Cerebellar nuclear complex (tissue), 1 donor: ENCODE measurements at places on chromosomes 16 and 17.

GRCh38 chr17:78761789-78762406 lies 20.2 kb downstream of the CYTH1 start:
- DNase-seq, result no peak

GRCh38 chr17:73201215-73202069 lies 8.6 kb downstream of the COG1 start:
- no peak for DNase-seq

GRCh38 chr16:81526935-81527334 lies 82.3 kb downstream of the CMIP start:
- no peak for DNase-seq

DNA sequence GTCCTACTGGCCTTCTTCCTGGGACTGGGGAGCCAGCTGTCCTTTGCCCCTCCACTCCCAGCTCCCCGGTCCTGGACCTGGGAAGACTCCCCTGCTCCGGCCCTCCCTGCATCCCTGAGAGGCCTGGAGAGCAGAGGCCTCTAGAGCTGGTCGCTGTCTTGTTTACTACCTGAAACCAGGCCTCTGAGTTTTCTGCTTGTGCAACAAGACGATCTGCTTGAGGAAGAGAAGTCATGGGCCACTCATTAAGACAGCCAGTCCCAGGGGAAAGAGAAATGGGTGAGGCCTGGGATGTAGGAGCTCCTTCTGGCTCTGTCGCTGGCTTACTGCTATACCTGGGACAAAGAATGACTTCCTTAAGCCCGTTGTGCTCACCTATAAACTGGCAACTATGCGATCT lies 29.8 kb upstream of the GPRC5C start:
- DNase-seq, result no peak

GRCh38 chr17:17466511-17466910 lies 10.3 kb upstream of the MED9 start:
- no peak for DNase-seq

DNA sequence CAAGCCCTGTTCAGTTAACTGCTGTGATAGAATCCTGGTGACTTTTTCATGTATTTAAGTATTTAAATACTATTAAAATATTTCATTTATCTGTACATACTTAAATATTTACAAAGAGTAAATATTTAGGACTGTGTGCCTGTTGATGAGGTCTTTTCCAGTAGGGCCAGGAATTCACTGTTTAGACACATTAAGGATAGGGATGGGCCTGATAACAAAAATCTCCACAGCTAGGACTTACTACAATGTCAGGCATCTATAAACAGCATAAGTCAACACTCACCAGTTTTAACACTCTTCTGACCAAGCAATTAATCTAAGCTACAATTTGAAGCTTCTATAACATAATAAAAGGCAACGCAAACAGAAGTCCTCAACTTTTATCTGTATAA lies 47.6 kb downstream of the MARVELD3 start:
- no peak for DNase-seq

DNA sequence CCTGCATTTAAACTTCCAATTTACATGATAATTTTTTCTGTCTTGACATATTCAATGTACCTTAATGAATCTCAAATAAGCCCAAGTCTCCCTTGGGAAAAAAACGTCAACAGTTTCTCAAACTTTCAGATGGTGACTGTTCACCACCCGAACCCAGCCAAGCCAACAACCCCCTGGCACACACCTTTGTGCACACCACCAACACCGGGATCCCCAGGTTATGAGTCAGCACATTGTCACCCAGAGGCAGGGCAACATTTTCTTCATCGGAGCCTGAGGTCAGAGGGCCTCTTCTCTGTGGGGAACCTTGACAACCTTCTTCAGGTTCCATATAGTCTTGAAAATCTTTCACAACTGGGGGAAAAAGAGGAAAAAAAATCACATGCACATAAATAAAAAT lies 15.5 kb downstream of the DYNC1LI2 start:
- no peak for DNase-seq

GRCh38 chr17:45221081-45222013 lies at the start of gene FMNL1:
Gene FMNL1, plus strand, starts transcription at chr17:45221885. Its CDS starts 240 bp downstream, at chr17:45222125.
- DNase-seq, result no peak

DNA sequence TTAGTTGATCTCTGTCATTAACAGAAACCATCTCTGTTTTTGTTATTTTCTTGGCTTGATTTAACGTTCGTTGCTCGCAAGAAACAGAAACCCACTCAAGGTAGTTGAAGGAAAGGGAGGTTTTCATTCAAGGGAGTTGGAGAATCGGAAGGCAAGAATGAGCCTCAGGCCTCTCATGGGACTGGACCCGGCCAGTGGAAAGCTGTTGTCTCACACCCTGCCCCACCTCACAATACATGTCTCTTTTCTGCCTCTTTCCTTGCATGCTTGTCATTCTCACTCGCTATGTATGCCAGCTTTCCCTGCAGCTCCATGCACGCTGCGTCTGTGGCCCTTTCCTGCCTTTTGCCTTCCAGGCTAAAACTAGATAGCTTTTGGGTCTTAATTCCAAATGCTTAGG lies 18.3 kb downstream of the DCAF7 start:
- DNase-seq, result no peak

DNA sequence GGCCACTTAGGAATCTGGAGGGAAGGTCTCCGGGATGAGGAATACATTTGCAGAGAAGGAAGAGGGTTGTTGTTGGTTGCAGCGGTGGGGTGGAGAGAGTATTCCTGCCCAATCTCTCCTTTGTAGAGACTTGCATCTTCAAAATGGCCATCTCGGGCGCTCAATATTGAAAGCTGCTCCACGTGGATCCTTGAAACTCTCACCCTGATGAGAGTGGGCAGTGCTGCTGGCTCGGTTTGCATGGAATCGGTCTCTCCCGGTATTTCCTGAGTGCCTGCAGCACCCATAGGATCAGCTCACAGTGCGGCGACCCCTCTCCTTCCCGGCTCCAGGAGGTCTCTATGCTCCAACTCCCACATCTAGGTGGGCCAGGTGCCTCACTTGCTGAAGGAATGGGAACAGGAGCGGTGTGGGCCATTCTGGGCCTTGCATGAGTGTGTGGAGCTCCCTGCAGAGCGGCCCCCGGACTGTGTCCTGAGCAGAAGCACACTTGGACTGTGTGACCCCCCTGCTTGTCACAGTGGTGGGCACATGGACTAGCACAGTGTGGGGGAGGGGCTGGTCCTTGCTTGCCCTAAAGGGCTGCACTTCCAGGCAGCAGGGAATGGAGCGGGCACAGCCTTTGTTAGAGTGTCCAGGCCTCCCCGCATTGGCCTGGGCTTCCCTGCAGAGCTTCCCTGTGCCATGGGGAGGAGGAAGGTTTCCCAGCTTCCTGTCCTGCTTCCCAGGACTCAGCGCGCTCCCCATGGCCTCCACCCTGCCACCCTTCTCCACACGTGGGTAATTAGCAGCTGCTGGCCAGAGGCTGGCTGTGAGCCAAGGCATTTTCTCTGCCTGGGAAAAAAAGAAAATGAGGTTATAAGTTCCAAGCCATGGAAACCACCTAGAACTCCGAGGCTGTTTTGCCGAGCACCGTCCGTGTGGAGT lies 139.3 kb downstream of the IRF8 start:
- no peak for DNase-seq

GRCh38 chr16:1027501-1027815 lies 45.1 kb upstream of the SSTR5 start:
- DNase-seq, result no peak

GRCh38 chr17:9241371-9241712 lies 220.0 kb downstream of the NTN1 start:
- no peak for DNase-seq

- DNase-seq, result no peak
Measured at GRCh38 chr17:43697937-43698336, 36.2 kb upstream of the MEOX1 start.

DNA sequence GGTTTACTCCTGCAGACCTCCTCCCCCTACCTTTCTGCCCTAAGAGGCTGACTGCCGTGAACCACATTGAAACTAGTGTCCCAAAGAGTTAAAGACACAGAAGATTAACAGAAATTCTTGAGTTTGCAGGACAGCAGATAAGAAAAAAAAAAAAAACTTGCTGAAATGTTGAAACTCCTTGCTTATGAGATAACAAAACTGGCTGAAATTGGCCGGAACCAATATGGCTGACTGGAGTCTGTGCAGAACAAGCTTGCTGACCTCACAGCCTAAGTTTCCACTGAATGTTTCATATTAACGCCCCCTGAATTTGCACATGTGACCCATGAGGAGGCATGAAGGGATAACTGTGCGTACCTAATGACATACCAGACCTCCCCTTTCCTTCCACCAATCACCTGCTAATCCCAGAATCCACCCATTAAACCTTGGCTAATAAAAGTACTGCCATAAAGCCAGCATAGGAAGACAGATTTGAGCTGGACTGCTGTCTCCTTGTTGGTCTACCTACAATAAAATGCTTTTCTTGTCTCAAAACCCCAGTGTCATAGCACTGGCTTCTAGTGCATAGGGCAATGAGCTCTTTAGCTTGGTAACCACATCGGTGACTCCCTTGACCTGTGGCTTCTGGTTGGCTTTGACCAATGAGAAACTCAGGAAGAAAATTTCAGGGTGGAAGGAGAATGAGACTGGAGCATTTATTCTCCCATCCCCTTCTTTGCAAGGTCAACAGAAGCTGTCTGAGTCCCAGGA lies 80.1 kb downstream of the PMP22 start:
- DNase-seq, result no peak

- no peak for DNase-seq
Measured at GRCh38 chr16:27620541-27620940, 70.6 kb downstream of the KATNIP start.

DNA sequence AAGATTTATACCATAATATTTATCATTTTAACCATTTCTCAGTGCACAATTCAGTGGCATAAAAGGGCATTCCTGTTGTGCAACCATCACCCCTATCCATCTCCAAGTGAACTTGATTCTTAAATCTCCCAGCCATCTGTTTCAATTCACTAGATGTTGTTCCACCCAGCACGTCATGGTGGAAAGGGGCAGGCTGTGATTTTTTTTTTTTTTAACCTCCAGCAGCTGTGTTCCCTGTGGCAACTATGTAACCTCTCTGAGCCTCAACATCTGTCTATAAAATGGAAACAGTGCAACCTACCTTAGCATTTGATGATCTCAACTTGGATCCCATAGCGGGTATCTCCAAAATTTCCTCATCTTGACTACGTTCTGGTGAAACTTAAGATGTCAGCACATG lies 604.5 kb downstream of the WWOX start:
- DNase-seq, result no peak

DNA sequence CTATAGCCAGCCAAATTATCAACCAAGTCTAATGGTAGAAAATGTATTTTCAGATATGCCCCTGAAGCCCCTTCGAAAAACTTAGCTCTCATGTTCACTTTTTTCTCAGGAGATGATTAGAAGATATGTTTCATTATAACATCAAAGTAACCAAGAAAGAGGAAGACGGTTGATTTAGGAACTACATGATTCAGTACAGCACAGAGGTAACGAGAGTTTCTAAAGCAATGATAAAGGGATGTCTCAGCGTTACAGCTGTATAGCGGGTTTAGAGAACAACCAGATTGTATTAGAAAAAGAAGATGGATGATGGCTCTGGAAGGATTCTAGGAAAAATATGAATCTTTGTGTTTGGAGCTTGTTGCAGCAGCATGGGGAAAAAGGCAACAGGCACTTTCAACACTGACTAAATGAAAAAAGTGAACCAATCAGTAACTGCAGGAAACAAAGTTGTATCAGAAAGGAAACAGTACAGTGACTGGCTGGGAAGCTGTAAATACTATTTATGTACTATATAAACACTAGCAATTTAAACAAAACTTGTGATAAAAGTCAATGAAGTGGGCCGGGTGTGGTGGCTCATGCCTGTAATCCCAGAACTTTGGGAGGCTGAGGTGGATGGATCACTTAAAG lies 21.5 kb downstream of the MBTD1 start:
- no peak for DNase-seq

DNA sequence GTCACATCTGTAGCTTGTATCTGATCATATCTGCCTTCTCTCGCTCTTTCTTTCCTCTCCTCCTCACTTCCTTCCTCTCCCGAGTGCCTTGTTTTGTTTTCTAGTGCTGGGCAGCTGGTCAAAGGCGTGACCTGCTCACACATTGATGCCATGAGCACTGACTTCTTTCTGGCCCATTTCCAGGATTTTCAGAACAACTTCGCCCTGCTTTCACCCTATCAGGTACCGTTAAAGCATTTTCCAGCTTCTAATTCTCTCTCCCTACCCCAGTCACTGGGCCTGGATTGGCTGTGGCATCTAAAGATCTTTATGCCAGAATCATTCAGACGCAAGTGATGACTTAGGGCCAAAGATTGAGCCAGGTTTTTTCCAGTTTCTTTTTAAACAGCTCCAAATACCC lies 55.5 kb downstream of the OTOA start:
- DNase-seq, result no peak

DNA sequence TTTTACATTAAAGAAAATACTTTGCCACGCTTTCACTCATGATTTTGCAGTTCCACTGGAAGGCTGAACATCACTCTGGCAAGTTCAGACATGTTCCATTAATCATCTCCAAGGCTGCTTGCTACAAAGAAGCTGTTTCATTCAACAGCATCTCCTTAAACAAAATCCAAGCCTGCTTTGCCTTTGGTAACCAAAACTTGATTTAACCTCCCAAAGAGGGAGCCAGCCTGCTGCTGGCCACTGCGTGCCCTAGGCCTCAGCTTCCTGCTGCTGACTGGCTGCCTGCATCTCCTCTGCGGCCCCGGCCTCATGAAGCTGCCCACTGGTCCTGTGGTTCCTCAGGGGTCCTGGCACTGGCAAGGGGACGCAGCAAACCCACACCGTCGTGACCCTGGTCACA lies 31.8 kb downstream of the ANKRD11 start:
- DNase-seq, result no peak
